ENCODE measurements at places on chromosomes 2 and 18.

DNA sequence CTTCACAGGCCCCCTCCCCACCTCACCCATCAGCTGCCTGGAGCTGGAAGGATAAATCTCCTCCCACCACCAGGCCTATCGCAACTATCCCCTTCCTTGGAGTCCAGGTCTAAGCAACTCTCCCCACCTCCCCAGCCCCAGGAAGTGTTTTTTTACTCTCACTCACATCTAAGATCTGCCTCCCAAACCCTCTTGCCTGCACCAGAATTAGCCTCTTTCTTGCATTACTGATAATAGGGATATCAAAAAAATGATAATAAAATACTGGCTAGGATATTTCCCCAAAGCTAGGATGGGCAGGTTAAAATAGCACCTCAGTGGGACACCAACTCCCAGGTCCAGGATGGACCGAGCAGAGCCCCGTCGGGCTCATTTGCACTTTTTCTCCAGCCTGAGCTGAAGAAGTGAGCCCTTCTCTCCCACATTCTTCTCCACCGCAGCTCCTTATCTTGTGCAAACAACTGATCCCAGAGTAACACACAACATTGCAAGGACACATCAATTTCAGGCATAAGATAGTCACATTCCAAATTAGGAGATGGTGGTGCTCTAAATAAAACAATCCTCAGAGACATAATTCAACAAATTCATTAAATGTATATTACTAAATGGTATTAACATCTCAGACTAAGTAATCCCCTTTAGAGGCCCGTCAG is 17.7 kb upstream of the CIB4 start:
- DNase-seq: no peak

GRCh38 chr2:121003391-121003790 is 267.7 kb downstream of the GLI2 start:
- DNase-seq: no peak

DNA sequence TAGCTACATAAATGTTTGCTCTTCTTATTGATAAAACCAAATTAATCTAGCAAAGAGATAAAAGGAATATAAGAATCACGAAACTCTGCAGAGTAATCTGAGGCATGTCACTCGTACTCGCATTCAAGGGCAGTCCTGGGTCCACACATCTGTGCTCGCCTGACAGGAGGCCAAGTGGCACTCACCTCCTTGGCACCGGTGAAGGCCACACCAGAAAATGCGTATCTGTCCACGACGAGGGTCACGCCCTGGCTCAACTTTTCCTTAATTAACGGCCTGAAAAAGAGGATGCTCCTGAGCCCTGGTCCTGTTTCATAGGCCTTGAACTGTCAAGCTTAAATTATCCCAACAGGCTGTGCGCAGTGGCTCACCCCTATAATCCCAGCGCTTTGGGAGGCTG is 6.6 kb downstream of the DTYMK start:
- no peak for DNase-seq

- DNase-seq: peak; percentile 83
Observed at GRCh38 chr18:66167829-66168684, 417.2 kb downstream of the CDH7 start.

DNA sequence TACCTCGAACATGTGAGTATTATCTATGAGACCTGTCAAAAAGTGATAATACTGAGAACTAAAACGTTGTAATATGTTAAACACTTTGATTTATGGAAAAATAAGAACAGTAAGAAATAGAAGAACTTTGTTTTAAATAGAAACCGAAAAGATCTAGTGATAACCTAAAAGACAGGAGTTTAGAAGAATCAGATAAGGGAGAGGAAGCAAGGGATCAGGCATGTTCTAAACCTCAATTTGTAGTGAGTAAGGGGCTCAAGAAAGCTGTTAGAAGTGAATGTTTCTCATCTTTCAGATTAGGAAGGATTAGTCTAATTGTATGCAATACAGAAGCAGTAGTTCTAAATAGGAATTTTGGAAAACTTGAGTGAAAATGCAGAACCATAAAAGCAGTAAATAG is 168.7 kb upstream of the MYO3B start:
- DNase-seq: no peak

- DNase-seq: no peak
Observed at GRCh38 chr2:6294791-6295190, 570.9 kb downstream of the CMPK2 start.

GRCh38 chr2:182818925-182819324 is 47.5 kb downstream of the FRZB start:
- DNase-seq: no peak

DNA sequence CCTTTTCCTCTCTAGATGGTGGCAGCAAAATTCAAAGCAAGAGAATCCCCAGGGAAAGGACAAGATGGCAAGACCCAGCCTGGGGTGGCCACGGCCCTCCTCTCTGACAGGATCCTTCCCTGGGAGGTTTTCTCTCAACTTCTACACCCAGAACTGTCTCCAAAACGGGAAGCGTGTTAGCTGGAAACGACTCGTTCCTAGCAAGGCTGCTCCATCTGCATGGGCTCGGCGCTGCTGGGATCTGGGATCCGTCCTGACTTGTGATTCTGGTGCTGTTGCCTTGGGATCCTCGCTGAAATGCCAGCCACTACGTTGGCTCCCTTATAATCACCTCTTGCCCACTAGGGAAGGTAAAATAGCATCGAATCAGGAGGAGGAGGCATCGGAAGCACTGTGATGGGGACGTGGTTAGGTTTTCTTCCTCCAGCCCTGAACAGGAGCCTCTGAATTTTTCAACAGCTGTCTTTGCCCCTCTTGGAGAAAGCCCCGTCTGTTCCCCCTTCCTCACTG is 514.8 kb upstream of the MYT1L start:
- DNase-seq: no peak

DNA sequence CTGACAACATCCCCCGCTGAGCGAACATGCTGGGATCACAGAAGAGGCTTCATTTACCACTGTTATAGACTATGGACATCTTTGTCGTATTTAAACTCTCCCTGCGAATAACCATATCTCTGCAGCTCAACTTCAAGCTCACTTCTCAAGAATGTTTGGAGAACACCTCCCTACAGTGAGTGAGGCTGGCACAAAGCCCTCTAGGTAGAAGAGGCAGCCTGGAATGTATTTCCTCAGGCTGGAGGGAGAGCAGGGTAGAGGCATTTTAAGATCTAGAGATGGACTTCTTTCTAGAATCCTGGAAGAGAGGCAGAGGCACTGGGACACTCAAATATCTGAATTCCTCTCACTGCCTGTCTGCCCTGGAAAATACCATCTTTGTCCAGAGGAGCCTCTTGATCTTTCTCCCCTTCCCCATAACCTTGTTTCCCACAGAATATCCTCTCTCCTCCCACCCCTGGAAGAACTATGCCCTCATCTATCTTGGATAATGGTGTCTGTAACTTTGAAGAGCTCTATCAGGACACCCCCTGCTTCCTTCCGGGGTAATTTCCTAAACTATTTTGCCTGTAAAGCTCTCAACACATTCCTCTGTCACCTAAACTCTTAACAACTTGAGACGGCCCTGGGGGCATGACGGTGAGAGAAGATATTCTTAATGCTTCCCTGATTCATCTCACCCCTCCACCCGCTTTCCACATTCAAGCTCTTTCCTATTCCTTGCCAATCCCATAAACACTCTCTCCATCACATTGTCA is 2.4 kb upstream of the ANTXR1 start:
- no peak for DNase-seq

- no peak for DNase-seq
Observed at GRCh38 chr2:86001326-86001725, 104.4 kb downstream of the POLR1A start.

DNA sequence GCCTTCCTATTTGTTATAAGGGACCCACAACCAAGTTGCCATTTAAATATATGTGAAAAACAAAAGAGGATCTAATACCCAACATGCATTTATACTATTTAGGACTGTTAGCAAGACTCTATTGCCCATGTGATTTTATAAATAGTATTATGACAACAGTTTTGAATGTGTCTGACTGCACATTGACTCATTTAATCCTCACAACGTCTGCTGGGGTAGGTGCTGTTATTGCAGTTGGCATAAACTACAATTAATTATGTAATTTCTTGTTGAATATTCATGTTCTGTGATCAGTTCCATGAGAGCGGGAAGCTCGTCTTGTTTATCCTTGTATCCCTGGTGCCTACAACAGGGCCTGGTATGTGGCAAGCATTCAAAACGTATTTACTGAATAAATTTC is 53.7 kb downstream of the SH2D6 start:
- no peak for DNase-seq

- DNase-seq: peak; percentile 95
Observed at GRCh38 chr2:160406591-160407392, 86.8 kb downstream of the RBMS1 start.

GRCh38 chr2:196399722-196400691 is 228.6 kb upstream of the STK17B start:
- DNase-seq: peak; percentile 85

GRCh38 chr2:185979546-185980071 is 241.0 kb downstream of the FSIP2 start:
- no peak for DNase-seq

GRCh38 chr18:55124078-55124763 is 165.0 kb upstream of the CCDC68 start:
- DNase-seq: no peak

DNA sequence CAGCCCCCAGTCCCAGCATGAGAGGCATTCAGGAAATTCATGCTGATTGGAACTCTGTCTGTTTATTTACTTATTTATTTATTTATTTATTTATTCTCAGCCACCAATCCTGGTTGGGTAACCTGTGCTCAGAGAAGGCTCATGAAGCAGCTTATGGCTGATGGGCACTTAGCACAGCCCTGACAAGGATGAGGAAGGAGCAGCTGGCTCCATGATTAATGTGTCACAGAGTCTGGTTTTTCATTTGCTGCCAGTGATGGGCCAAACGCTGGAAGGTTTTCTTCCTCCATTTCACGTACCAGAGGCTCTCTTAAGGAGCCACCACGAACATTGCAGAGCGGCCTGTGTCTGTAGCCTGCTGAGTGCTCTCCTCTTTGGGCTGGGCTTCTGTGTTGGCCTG is 28.3 kb upstream of the KCNS3 start:
- no peak for DNase-seq

GRCh38 chr18:48545757-48546321 is 7.0 kb downstream of the CTIF start:
- DNase-seq: no peak

DNA sequence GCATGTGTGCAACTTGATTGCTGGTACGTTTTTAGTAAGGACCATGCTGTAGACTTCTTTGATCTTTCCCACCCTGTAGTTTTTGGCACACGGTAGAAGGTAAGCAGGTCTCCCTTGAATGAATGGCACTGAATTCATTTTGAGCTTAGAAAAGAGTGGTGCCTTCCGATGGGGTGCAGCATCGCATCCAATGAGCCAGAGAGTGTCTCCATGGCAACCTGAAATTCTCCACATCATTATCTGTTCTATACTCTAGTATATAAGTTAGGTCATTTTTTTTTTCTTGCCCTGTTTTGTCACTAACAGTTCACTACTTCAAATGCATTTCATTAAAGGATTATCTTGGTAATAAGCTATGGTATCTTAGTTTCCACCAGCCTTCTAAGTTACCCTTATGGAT is 81.2 kb upstream of the REV1 start:
- DNase-seq: no peak
